ENCODE measurements at places on chromosomes 11 and 22. TPM values are rescaled to one million over a fixed set of nuclear protein-coding genes. Genes with fewer than 3 reads are reported as not detected.

ANKK1 gene
- 0.36 TPM for total RNA-seq

SPDYC gene
- total RNA-seq = not detected

C11orf97 gene
- not detected for total RNA-seq

SNX19 gene
- 48.0 TPM for total RNA-seq

NEFH gene
- 2.9 TPM for total RNA-seq

RTN3 gene
- total RNA-seq = 95.9 TPM

POLDIP3 gene
- 75.6 TPM for total RNA-seq

ABCG4 gene
- total RNA-seq = 1.3 TPM

UBQLNL gene
- total RNA-seq = 0.19 TPM

MGAT3 gene
- total RNA-seq = 47.0 TPM

SLC16A8 gene
- not detected for total RNA-seq
